ENCODE measurements at places on chromosomes 1 and 21.

GRCh38 chr1:208644401-208645160 lies 400.4 kb upstream of the PLXNA2 start:
- DNase-seq: no peak

DNA sequence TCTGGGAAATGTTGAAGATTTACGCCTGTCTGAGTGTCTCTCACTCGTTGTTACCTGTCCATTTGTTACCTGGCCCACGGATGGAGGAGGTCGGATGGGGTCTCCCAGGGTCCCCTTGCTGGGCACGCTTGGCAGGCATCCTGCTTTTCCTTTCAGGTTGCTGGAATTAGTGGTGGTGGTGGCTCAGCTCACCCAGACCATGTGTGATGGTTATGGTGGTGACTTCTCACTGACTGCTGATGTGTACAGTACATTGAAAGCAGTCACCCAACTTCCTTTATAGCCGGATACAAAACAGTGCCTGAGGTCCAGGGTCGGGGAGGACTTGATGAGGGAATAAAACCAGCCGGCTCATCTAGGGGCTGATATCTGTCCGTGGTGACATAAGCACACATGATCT lies 19.5 kb downstream of the MAPKAPK2 start:
- DNase-seq: no peak

- DNase-seq: no peak
These were observed 3.7 kb downstream of the MFSD2A start for GRCh38 chr1:39958403-39959200.

DNA sequence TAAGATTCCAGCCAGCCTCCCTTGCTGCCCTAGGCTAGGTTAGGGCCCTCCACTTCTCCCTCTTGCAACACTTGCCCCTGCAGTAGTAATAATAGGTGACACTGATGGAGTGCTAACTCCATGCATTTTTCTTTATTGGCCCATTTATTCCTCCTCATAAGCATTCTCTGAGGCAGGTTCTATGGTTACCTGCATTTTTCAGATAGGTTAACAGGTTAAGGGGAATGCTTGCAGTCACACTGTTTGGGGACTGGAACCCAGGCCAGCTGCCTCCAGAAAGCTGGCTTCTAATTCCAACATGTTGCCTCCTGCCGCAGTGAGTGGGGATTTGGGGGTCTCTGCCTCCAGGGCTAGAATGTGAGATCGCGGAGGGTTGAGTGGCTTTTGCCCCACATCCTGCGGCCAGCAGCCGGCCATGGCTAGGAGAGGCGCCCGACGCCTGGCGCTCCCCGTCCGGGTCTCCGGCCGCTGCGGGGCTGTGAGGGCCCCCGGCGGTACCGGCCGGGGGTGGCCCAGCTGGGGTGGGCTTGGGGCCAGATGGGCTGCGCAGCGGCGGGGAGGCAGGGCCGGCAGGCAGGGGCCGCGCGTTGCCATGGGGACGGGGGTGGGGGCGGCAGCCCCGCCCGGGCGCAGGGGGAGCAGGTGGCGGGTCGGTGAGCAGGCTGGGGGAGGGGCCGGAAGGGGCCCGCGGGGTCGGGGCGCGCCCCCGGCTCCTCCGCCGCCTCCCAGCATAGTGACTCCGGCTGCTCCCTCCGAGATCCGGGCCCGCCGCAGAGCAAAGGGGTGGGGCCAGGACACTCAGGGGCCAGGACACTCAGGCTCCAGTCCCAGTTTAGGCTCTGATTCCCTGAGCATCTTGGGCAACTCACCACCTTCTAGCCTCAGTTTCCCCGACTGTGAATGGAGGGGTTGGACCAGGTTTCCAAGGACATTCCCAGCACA lies 68.4 kb upstream of the SSBP3 start:
- no peak for DNase-seq

GRCh38 chr1:227745568-227746265 lies 10.5 kb downstream of the SNAP47 start:
- no peak for DNase-seq

- DNase-seq: no peak
These were observed 32.7 kb downstream of the TFAP2E start for GRCh38 chr1:35605867-35606182.

GRCh38 chr21:42492201-42492600 lies 3.8 kb downstream of the RSPH1 start:
- no peak for DNase-seq

GRCh38 chr21:34548781-34549376 lies 36.9 kb upstream of the KCNE1 start:
- no peak for DNase-seq

- DNase-seq: no peak
These were observed 1270.6 kb downstream of the KCNT2 start for GRCh38 chr1:195337646-195338045.

DNA sequence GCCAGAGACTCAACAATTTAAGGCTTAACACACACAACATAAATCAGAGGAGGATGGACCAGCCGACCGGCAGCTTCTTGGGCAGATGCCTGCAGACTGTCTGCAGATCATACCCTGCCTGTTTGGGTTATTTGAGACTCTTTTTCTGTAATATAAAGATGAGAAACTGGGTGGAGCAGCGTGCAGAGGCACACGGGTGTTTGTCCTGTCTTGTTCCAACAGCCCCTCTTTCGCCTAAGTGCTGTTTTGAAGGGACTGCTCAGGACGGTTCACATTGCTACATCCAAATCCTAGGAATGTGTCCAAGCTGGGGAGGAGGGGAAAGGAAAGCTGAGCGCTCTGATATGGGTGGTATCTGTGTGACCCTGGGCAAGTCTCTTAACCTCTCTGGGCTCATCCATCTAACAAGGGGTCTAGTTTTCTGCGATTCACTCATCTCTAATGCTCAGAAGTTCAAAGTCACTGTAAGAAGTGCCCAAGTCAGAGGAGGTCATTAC lies 149.9 kb downstream of the CLIC6 start:
- DNase-seq: no peak

DNA sequence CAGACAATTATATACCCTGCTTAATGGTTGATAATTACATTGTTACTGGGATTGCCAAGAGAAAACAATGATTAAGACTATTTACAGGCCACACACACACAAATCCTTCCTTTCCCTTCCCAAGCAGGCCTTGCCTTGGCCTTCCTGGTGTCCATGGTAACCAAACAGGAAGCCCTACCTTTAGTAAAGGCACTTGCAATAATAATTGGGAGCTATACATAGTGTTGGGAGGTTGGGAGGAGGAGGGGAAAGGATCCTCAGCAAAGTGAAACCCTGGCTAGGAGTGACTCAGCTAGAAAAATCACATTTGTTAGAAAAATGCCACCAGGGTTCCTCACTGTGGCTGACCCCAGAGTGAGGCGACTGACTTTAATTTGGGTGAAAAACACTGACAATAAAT lies 122.3 kb upstream of the ADAR start:
- no peak for DNase-seq

DNA sequence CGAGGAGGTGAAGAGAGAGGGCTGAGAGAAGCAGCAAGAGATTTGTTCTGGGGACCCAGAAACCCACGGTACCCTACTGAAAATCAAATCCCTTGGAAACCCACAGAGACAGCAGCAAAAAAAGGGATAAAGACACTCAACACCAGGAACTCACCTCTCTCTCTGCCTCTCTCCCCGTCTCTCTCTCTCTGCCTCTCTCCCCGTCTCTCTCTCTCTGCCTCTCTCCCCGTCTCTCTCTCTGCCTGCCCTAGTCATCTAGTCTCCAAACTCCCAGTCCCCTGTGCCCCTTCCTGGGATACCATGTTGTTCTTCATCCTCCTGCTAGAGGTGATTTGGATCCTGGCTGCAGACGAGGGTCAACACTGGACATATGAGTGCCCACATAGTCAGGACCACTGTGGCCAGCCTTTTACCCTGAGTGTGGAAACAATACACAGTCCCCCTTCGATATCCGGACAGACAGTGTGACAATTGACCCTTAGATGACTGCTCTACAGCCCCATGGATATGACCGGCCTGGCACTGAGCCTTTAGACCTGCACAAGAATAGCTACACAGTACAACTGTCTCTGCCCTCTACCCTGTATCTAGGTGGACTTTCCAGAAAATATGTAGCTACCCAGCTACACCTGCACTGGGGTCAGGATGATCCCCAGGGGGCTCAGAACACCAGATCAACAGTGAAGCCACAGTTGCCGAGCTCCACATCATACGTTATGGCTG lies 9.8 kb upstream of the ALDH9A1 start:
- no peak for DNase-seq

DNA sequence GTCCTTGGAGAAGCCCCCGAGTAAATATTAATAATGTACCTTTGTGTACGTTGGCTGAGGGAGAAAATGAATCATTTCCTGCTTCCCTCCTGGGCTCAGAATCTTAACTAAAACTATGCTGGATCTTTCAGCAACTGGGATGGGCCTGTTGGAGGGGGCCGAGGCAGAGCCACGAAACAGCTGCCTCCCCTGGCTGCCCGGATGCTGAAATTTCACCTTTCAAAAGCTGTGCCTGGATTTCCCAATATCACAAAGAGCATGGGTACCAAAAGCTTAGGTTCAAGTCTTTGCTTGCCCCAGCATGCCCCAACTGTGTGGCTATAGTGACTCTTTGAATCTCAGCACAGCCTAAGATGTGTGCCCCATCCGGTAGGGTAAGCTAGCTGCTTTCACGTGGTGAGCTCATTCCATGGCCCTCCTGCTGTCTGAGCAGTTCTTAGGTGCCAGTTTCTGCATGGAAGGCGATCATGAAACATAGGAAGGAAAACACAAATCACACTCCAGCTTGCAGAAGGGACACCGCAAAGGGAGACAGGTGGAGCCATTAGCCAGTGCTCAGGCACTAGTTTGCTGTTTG lies 473.5 kb downstream of the PTPRU start:
- no peak for DNase-seq

- DNase-seq: no peak
These were observed 177.2 kb downstream of the SMYD3 start for GRCh38 chr1:246329900-246330299.

DNA sequence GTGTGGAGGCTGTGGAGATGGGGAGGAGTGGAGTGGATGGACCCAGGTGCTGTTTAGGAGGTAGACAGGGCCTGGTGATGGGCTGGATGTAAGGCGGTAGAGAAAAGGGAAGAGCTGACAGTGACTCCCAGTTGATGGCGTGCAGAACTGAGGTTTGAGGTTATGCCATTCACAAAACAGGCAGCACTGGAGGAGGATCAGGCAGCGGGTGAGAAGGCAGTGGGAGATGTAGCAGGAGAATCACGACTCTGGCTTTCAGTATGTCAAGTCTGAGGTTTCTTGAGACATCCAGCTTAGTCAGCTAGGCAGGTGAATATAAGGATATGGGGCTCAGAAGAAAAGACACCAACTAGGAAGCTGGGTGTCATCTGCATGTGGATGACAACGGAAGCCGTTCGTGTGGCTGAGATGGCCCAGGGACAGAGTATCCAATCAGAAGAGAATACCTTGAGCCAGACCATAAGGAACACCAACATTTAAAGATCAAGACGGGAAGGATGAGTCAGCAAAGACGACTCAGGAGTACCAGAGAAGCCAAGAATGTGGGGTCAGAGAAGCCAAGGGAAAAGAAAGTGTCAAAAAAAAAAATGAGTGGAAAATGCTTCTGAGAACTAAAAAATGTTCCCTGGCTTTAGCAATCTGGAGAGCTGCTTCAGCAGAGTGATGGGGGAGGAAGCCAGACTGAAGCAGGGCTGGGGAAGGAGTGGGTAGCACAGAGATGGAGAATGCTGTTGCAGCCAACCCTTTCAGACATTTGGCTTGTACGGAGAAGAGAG lies 15.2 kb downstream of the LRRN2 start:
- DNase-seq: peak; percentile 54

Measured in hematopoietic multipotent progenitor cell treated with erythropoietin and hydrocortisone succinate and interleukin-3 and kit ligand, for 17 days (in vitro differentiated cells).